ENCODE measurements at places on chromosomes 16 and 17. TPM values are rescaled to one million over a fixed set of nuclear protein-coding genes. Genes with fewer than 3 reads are reported as not detected.
A peak's percentile ranks its signal among the peaks of the same experiment; 100 is the strongest.

NKD1 gene
- polyA plus RNA-seq = 11.8 TPM

PIK3R5 gene
- 0.73 TPM for polyA plus RNA-seq

DNA sequence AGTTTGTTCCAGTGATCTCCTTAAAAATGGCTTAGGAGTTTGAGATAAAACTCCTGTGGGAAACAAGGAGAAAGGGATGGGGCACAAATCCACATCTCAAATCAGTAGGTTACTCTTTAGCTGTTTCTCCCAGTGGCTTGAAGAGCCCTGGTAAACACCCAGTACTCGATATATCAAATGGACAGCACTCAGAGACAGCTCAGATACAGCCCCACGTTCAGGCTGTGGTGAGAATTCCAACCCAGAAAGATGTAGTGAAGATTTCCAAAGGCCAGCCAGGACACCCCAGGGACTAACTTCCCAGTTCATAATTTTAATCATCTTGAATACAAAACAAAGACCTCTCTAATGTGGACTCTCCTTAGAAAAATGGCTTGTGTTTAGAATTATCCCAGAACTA, 6.4 kb upstream of the VEZF1 start:
- no peak for DNase-seq

GRCh38 chr17:80253631-80254395, 6.8 kb upstream of the RNF213 start:
- peak; percentile 27 for DNase-seq

AXIN1 gene
- polyA plus RNA-seq = 14.7 TPM

KRTAP4-6 gene
- polyA plus RNA-seq = not detected
